Stimulated activated CD8-positive, alpha-beta memory T cell treated with anti-CD3 and anti-CD28 coated beads, Interleukin-2, amount 100 ng/mL, for 1 hour (primary cell): ENCODE measurements at places on chromosomes 3 and 15.

DNA sequence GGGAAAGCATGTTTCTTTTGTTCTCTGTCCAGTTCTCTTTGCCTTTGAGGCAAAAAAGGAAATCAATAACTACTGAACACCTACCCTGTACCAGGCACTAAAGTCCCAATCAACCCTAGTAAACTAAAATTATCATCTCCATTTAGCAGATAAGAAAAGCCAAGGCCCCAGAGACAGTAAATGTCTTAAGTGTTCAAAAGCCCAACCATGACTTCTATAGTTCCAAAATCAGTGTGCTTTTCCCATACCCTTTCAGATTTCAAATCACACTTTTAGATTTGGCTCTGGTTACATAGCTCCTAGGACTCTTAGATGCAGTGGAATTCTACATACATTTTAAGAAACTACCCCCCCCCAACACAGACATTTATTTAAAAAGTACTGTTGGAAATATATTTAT, 63.5 kb downstream of the UACA start:
- DNase-seq, result no peak

- DNase-seq, result no peak
Observed at GRCh38 chr3:98068824-98069223, 18.1 kb upstream of the OR5AC2 start.

DNA sequence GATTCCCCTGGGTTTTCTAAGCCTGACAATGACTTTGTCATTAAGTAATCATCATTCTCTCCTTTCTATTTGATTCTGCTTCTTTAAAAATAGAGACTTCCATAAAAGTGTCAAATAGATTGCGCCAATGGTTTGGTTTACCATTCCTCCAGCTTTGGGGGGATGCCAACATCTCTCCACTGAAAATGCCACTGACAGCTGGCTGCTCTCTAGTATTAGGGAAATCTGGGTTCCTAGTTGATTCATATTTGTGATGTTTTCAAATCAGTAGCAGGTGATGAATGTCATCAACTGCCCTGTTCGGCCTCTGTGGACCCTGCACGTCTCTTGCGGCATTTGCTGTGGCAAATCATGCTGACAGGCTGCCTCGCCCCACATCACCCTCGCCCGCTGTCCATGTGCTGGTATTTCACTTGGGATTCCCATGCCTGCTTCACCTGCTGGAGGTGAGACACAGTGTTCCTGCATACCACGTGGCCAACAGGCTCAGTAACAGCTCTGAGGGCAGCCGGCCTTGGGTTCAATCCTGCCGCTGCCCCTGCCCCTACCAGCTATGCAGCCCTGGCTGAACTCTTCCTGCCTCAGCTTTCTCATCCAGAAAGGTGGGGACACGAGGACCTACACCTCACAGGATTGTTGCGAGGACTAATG, 28.1 kb downstream of the ZXDC start:
- no peak for DNase-seq

GRCh38 chr3:115397433-115397832, 225.9 kb upstream of the GAP43 start:
- DNase-seq, result no peak
